Stimulated activated CD8-positive, alpha-beta memory T cell treated with anti-CD3 and anti-CD28 coated beads, Interleukin-15, amount 100 ng/mL, for 1 hour (primary cell): ENCODE measurements at places on chromosomes 1 and 21.

- no peak for DNase-seq
Observed at GRCh38 chr21:43204638-43205037, 35.8 kb downstream of the CRYAA start.

GRCh38 chr1:50929376-50929958 is 30.6 kb downstream of the FAF1 start:
- DNase-seq = no peak

DNA sequence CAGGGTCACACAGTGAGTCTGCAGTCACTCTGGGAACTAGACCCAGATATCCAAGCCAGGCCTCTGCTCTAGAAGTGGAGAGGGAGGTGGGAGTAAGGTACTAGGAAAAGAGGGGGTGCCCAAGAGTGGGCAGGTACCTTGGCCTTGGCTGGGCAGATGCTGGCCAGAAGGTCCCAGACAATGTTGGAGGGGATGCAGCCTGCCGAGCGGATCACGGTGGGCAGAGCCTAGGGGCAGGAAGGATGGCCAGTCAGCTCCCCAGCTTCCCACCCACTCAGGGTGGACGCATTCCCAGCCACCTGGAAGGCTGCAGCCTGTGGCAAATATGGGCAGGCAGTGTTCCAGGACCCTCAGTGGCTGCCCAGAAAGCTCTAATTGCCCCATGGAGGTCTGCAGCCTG is 23.3 kb downstream of the SPOCD1 start:
- no peak for DNase-seq

DNA sequence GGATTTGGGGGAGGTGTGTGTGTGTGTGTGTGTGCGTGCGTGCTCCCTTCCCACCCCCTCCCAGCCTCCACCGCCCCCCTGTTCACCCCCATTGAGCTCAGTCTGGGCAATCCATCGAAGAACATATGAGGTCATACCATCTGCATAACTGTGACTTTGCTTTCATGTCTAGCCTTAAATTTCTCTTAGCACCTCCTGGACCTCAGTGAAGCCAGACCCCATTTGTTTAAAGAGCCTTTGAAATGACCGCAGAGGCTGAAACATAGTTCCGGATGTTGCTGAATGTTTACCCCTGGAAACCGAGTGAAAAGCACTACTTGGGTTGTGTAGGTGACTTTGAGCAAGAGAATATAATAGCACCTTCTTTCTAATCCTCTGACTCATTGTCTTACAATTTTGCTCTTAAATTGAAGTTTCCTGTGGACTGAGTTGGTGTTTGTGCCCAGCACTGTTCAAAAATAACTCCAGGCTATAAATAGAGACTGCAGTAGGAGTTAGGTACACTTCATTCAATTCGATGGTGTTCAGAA is 75.4 kb downstream of the UBE4B start:
- DNase-seq = no peak

DNA sequence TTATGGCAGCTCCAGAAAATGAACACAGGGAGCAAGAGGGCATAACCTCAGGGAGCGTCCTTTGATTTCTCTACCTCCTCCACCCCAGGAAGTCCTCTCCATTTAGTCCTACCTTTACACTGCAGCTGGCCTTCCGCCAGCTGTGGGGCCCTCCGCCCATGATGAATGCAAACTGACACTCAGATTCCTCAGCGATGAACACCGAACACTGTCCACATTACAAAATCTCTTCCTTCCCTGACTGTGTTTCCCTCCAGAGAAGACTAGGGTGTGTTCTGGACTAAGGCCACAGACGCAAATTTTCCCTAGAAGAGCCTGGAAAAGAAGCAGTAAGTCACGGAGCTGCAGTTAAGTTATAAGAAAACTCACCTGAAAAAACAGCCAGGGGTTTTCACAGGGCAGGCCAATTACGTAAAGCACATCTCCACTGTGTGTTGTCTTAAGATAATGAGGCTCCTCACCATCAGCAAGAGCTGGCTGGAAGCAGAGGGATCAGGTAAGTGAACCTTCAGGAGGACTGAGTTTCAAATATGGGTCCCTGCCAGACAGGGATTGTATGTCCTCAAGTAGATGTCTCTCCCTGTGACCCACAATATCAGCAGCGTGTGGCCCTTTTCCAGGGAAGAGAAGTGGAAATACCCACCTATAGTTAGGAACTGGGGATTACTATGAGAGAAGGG is 46.3 kb upstream of the ATP1B1 start:
- no peak for DNase-seq

- no peak for DNase-seq
Observed at GRCh38 chr1:184793967-184794366, 39.3 kb upstream of the EDEM3 start.

GRCh38 chr1:66242646-66243547 is 291.1 kb upstream of the SGIP1 start:
- DNase-seq = peak; percentile 46

DNA sequence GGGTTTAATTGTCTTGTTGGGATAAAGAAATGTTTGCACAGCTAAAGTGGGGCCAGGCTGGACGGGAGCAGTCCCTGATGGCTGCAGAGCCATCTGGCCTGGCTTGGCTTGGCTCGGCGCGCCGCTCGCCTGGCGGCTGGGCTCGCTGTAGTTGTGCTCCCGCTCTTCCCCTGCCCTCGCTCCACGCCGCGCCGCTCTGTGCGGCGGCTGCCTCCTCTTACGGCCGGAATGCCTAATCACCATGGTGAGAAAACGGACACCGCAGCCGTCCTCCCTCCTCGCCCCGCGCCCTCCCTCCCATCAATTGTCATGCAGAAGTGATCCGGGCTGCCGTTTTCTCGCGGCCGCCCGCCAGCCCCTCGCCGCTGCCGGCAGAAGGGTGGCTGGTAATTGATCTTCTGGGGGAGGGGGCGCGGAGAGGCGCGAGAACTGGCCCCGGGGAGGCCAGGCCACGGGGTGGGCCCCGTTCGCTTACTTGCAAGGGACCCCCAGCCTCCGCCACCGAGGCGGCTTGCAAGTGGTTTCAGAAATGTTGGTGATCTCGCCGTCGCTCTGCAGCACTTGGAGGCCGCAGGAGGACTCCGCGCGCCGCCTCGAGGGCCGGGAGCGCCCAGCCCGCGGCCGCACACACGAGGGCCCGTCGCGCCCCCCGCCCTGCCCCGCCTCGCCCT is 12.4 kb downstream of the RNF220 start:
- no peak for DNase-seq

- no peak for DNase-seq
Observed at GRCh38 chr1:30196457-30196856, 526.9 kb downstream of the MATN1 start.
